Stimulated activated CD8-positive, alpha-beta memory T cell treated with anti-CD3 and anti-CD28 coated beads, Interleukin-2, amount 100 ng/mL, for 1 hour (primary cell): ENCODE measurements at places on chromosomes 13 and 19.

GRCh38 chr19:33448159-33448516, 73.5 kb downstream of the PEPD start:
- no peak for DNase-seq

DNA sequence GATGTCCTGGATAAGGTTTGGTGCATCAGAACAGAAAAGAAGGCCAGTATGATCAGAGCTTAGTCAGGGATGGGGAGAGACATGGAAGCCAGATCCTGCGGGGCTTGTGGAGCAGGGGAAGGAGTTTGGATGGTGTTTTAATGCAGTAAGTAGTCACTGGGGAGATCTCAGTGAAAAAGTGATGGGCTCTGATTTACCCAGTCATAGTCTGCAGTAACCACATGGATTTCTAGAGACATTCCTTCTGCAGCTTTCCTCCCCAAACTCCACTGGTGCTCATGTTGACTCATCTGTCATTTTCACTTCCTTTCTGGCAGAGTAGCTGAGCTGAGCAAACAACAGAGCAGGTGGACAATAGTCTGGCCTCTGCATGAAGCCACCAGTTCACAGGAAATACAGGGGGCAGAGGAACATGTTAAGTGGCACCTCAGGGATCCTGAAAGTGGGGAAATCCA, 144.1 kb downstream of the DPF1 start:
- no peak for DNase-seq

- DNase-seq = no peak
These were observed 375.7 kb downstream of the TDRD3 start for GRCh38 chr13:60772726-60773125.

DNA sequence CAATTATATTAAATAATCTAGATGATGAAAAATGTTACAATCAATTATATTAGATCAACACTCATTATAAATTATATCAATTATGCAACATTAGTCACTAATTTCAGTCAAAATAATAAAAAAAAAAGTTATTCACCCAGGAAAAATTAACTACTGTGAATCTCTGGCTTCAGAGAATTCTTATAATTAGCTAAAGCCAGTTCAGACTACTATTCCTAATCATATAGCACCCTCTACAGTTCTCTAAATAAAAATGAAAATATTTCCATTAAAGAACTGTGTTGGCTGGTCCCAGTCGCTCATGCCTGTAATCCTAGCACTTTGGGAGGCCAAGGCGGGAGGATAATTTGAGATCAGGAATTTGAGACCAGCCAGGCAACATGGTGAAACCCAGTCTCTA, 33.0 kb downstream of the XPO4 start:
- DNase-seq = no peak

GRCh38 chr19:6662702-6663101, 7.3 kb downstream of the TNFSF14 start:
- DNase-seq = no peak

DNA sequence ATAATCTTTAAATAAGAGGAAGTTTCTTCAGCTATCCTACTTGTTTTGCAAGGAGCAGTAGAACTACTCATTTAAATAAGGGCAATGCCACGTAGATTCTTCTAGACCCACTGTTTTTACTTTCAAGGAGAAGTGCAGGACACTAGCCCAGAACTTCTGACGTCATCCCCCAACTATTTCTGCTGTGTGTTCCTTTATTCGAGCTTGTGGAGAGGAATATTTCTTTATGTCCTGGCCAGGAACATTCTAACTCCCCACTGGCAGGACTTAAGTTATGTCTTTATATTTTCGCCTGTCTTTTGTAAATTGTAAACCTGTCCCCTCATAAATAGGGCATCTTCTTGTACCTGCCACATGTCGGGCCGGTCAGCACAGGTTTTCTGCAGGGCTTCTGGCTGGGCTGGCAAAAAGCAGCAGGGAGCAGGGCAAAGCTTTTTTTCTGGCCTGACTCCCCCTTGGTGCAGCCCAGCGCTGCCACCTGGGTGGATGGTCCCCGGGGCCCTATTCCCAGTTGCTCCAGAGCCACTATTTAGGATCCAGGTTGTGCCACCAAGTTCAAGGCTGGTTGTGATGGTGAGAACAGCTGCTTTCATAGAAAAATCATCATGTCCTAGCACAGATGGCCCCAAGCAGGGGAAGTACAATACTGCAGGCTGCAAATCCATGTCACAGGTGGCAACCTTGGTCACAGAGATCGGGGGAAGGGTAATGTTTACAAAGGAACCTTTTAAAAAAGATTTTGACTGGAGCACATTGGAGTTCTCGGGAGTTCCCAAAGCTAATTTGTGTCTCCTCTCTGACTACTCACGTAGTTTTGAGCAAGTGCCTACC, 1.8 kb downstream of the MBNL2 start:
- DNase-seq = no peak

- DNase-seq = no peak
These were observed 1617.1 kb downstream of the PCDH9 start for GRCh38 chr13:65613004-65613403.

DNA sequence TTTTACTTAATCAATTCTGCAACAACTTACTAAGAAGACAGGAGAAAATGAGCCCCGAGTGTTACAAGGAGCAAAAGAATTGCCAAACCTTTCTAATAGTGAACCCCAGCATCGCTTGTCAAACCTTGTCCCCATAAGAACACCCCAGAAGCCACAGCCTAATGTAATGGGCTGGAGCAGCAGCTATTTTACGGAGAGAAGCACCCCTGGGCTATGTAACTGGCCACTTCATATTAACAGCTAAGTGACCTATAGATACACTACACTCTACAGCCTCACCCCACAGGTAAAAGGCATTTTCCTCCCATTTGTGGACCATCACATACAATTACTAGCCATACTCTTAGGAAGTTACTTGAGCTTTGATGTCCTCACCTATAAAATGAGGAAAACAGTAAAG, 27.3 kb upstream of the CPB2 start:
- no peak for DNase-seq

DNA sequence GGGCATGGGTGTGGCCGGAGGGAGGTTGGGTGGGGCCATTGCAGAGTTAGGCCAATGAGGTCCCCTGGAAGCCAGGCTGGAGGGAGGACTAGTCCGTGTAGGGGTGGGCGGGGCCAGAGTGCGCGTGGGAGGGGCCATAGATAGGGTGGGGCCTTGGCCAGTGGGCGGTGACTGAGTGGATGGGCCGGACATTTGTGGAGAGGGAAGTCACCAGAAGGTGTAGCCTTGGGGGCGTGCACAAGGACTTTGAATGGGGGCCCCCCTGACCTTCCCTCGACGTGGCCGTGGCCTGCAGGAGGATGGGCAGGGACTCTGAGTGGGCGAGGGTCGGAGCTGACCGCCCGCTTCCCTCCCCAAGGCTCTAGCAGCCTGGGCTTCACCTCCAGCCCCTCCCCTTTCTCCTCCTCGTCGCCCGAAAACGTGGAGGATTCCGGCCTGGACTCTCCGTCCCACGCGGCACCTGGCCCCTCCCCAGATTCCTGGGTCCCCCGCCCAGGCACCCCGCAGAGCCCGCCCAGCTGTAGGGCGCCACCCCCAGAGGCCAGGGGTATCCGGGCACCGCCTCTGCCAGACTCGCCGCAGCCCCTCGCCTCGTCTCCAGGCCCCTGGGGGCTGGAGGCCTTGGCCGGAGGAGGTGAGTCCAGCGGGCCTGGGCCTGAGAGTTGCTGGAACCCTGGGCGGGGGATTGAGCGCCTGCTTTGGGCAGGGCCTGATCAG, 16.5 kb upstream of the B3GNT3 start:
- no peak for DNase-seq

GRCh38 chr13:44718467-44718866, 142.3 kb upstream of the TSC22D1 start:
- DNase-seq = no peak

DNA sequence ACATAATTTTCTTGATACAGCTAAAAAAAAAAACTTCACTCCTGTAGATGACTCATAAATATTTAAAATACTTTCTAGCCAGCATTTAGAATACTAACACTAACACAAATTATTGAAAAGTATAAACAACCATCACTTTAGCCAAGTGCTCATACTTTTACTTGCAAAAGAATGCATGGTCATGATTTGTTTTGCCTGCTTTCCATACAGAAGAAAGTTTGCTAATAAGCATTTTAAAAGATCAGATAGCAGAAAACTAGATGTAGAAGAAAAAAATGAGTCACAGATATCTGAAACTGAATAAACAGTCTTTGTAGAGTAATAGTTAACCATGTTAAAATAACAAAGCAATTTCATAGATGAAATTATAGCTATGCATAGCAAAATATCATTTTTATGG, 2280.4 kb upstream of the PCDH20 start:
- DNase-seq = no peak

DNA sequence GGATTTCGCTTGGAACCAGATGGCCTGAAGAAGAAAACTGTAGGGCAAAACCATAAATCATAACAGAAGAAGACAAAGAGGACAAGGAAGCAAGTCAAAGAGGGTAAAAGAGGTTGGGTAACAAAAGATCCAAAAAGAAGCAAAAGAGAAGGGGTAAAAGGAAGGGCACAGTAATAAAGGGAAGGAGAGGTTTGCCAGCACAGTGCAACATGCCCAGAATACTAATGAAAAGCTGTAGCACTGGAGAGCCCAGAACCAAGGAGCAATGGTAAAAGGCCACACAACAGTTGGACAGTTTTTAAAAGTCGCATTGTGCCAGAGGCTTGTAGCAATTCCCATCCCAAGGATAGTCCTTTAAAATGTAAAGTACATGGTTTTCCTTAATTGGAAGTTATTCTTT, 506.6 kb downstream of the PCDH9 start:
- no peak for DNase-seq

DNA sequence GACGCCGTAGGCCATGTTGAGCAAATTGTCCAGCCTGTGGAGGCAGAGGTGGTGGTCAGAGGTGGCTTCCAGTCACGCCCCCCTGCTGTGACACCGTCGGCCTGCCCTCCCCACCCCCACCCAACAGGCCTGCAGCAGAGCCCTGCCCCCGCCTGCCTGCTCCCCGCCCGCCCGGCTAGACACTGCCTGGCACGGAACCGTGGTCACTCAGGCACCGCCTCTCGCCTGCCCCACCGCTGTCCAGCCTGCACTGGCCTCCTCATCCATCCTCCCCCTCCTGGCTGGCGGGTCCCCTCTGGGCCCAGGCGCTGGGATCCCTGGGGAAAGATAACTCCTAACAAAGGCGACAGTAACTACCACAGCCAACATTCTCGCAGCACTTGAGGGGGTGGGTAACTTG, 21.7 kb downstream of the PRKCSH start:
- DNase-seq = no peak

DNA sequence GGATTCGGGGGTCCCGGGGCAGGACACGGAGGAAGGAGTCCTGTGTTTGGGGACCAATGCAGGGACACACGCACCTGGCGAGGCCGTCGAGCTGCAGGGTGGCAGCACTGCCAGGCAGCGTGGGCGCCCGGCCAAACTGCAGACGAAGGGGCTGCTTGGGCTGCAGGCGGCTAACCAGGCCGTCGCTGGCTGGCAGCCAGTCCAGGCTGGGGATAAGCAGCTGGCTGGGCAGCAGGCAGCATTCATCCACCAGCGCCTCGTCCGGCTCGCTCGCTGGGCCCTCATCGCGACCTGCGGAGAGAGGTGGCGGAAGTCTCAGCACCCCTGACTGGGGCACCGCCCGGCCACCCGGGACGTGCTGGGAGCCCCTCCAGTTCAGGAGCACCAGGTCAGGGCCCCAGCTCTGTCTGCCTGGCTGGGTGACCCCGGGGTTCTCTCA, 11.5 kb downstream of the CFD start:
- DNase-seq = no peak

DNA sequence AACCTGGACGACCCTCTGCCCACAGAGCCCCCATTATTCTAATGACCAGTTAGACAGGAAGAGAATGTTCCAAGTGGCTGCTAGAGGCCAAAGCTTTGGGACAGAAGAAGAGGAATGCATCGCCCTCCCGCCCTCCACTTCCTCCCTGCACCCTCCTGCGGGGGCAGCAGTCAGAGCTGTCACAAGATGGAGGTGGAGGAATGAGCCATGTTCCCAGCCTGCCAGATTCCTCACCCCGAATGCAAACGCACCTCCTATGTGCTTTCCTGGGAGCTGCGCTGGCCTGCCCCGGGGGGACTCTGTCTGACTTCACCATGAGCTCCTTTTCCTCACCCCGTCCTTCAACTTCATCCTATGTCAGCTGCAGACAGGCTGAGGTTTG, 1.7 kb downstream of the YJEFN3 start:
- DNase-seq = no peak

DNA sequence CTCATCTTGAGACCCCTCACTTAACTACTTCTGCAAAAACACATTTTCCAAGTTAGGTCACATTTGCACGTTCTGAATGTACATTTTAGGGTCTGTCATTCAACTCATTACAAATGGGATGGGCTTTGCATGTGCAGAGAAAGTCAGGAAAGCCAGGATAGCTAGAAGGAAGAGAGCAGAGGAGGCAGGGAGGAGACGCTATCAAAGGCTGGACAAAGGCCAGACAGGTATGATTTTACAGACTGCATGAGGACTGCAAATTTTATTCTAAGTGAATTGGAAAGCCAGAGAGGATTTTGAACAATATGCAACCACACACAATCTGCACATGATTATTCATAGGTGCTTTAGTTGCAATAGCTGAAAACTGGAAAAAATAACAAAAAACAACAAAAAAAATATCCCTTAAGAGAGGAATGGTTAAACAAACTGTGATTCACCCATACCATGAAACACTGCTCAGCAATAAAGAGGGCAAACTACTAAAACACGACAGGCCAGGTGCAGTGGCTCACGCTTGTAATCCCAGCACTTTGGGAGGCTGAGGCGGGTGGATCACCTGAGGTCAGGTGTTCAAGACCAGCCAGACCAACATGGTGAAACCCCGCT, 21.1 kb downstream of the SYDE1 start:
- no peak for DNase-seq

DNA sequence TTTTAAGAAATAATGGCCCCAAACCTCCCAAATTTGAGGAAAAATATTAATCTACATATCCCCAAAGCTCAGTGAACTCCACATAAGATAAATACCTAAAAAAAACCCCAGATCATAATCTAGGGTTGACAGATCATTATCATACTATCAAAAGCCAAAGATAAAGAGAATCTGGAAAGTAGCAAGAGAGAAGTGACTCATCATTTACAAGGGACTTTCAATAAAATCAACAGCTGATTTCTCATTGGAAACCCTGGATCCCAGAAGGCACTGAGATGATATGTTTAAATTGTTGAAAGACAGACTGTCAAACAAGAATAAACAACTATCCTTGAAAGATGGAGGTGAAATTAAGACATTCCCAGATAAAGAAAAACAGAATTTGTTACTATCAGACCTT, 199.3 kb downstream of the KCNRG start:
- no peak for DNase-seq

GRCh38 chr13:54928071-54928470, 1899.5 kb downstream of the OLFM4 start:
- DNase-seq = no peak

GRCh38 chr19:50003810-50004419, 21.3 kb downstream of the VRK3 start:
- no peak for DNase-seq
